T-helper 2 cell treated with Interferon-gamma antibody and Interleukin-4, amounts not matched to agents 5 μg/mL and 100 μg/mL, for 36 hours (primary cell): ENCODE measurements at places on chromosomes 2 and 18.

DNA sequence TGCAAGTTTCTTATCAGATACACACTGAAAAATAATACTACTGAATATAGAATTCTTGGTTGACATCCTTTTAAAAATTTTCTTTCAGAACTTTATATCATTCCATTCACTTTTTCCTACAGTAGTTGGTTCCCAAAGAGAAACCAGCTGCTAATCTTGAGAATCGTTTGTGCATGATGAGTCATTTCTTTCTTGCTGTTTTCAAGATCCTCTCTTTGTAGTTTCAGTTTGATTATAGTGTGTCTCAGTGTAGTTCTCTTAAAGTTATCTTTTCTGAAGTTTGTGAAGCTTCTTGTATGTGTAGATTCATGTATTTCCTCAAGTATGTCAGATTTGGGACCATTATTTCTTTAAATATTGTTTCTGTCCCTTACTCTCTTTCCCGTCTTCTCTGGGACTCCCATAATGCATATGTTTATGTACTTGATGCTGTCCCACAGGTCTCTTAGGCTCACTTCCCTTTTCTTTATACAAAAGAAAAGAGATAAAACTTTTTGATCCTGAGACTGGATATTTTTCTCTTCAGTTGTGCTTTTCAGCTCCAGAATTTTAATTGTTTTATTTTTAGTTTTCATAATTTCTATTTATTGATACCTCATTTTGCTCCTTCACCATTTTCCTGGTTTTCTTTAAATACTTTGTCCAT is 801.0 kb downstream of the TDRD15 start:
- no peak for DNase-seq

DNA sequence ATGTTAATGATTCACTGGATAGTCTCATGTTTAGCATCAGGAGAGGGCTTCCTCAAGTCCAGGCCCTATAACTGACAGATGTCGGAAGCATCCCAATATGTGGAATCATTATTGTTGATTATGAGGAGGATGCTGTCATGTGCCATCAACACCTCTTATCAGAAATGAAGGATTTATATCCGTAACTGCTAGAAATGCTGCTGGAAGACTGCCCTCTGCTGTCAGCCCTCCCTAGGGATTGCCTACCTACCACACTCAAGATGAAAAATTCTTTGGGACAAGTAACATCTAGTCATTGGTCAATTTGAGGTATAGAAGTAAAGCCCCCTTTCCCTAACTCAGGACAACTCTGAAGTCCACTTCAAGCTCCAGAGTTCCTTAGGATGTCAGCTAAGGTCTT is 1166.5 kb upstream of the NXPH2 start:
- DNase-seq = no peak

DNA sequence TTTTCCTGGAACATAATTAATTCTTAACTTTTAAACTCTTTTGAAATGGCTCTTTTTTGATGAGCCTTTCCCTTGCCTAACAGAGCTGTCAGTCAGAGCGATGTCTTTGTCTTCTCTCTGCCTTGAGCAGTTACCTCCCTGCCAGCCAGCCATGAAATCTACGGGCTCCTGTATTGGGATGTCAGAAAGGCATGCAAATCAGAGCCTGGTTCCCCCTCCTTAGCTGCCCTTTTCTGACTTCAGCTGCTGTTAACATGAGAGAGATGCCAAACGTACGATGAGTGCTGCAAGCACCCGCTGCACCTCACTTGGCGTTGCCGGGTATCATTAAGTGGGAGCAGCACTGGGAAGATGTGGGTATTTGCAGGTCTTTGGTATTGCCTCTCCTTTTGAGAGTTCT is 131.4 kb upstream of the BOD1L2 start:
- no peak for DNase-seq

- DNase-seq = no peak
Observed at GRCh38 chr18:69109686-69110085, 291.0 kb upstream of the DOK6 start.

DNA sequence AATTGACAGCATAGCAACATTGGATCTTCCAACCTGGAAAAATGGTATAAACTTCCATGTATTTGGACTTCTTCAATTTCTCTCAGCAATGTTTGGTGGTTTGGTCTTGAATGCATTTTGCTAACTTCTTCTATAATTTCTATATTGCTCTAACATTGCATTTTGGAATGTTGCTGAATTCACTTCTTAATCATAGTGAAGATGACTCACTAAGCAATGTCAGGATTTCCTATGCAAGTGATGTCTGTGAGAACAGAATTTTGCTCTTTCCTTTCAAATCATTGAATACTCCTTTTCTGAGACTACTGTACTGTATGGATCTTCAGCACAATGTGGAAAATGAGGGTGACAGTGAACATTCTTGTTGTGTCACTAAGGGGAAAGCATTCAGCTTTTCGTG is 28.9 kb upstream of the CDH19 start:
- DNase-seq = no peak
